GM04503 (cell line): ENCODE measurements at places on chromosomes 2 and 18.

DNA sequence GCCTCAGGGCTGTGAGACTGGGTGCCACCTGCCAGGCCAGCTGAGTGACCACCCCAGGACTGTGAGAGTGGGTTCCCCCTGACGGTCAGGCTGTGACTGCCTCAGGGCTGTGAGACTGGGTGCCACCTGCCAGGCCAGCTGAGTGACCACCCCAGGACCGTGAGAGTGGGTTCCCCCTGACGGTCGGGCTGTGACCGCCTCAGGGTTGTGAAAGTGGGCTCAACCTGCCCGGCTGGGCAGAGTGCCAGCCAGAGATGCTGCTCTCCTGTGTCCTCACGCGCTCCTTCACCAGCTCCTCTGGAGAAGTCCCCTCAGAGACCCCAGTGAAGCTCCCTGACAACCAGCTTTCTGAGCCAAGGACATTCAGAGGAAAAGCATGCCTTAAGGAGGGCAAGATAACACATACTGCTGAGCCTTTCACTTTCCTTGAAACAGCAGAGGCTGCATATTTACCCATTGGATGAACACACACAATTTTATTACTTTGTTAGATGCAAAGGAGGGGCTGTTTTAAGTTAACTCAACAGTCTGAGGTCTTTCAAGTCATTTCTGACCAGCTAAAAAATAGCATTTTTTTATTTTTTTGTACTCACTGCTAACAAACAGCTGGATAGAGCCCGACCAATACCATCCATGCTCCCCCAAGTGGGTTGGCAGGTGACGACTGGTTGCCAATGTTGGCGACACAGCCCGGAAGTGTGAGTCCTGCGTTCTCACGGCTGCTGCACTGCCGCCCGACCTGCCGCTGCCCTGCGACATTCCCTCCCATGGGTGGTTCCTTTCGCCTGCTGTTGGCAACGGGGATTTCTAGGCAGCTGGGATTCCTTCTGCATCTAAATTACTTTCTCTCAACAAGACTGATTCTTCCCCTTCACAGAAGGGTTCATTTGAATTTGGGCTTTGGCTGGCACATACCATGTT is 70.7 kb downstream of the NDUFA10 start:
- no peak for DNase-seq

GRCh38 chr2:37637190-37637860 is 34.1 kb downstream of the CDC42EP3 start:
- no peak for DNase-seq

DNA sequence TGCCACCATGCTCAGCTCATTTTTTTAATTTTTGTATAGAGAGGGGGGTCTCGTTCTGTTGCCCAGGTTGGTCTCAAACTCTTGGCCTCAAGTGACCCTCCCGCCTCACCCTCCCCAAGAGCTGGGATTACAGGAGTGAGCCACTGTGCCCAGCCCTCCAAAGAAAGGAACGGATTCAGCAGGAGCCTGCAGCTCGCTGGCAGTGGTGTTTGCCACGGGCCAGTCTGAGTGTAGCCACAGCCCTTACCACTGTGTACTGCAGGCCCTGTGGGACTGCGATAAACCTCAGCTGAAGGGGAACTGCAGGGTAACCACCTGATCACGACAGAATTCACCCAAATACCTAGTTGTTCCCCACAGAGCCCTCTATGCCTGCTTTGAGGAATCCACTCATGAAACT is 6.8 kb downstream of the COPS9 start:
- DNase-seq, result no peak

DNA sequence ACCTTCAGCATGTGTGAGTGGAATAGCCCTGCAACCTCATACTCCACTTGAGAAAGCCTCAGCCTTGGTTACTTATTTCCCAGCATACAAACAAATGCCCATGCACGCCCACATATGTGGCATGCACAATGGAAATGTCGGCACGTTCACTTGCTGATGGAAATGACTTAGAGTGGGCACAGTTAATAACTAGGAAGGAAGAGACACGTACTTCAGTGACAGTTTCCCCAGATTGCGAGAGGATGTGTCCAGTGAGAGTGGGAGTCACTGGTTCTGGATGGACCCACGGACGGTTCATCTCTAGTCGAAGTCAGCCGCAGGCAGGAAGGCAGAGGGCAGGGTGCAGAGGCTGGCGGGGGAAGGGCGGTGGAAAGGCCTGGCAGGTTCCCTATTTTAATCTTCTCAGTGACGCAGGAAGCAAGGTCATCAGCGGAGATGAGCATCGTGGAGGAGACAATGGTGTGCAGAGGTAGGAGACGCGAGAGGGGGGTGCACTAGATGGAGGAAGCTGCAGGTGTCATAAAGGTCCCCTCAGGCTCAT is 350.7 kb upstream of the MYT1L start:
- DNase-seq, result no peak
